ENCODE measurements at places on chromosomes 3 and 15. TPM values are rescaled to one million over a fixed set of nuclear protein-coding genes. Genes with fewer than 3 reads are reported as not detected.

The CMTM7 gene
- 2.9 TPM for total RNA-seq

The CAMK2N2 gene
- total RNA-seq = 0.20 TPM

DNA sequence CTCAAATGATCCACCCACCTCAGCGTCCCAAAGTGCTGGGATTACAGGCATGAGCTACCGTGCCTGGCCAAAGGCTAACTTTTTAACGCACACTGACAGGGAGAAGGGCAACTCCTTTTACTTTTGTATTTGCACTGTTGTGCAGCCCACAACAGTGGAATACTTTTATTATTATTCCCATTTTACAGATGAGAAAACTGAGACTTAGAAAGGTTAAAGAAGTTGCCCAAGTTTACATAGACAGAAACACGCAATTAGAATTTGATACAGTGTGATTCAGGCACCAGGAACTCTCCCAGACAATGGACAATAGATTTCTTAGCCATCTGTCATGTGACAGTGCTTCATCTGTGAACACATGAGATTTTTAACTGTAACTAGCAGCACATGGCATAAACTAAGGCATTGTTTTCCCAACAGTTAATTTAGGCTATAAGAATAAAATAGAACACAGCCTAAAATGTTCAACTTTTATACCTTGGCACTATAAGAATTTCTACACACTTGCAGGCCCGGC lies 18.8 kb downstream of the STAG1 start:
- no peak for DNase-seq

GRCh38 chr3:4814305-4814903 lies 164.8 kb upstream of the BHLHE40 start:
- DNase-seq = no peak

GRCh38 chr15:36778531-36778930 lies 199.1 kb downstream of the CDIN1 start:
- DNase-seq = no peak

DNA sequence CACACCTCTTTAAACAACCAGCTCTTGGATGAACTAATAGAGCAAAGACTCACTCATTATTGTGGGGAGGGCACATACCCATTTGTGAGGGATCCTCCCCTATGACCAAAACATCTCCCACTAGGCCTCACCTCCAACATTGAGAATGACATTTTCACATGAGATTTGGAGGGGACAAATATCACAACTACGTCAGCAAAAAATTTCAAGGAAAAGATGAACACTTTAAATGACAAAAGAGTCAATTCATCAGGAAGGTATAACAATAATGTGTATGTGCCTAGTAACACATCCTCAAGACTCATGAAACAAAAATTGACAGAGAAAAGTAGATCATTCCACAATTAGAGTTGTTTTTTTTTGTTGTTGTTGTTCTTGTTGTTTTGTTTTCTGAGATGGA lies 38.4 kb upstream of the CHD2 start:
- no peak for DNase-seq

GRCh38 chr3:53630547-53630946 lies 136.1 kb downstream of the CACNA1D start:
- no peak for DNase-seq

GRCh38 chr15:69529141-69529540 lies 76.5 kb downstream of the RPLP1 start:
- no peak for DNase-seq

DNA sequence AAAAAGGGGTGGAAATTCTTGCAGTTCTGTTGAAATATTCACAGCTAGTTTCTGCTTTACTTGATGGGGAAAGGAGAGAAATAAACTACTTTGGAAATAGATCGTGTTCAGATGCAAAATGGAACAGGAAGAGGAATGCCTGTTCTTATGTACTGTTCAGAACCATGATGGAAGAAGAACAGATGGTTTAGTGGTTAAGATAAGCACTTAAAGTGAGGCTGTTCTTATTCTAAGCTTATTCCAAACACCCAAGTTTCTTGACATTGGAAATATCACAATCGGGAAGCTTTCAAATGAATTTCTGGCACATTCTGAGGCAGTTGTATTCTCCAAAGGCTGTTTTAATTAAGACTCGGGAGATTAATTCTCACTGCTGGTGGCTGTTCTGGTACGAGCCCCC lies 228.5 kb downstream of the LSAMP start:
- DNase-seq = no peak

GRCh38 chr3:59136081-59136480 lies 86.3 kb upstream of the CFAP20DC start:
- DNase-seq = no peak

Data from heart right ventricle (tissue), 16 donors.